ENCODE measurements at places on chromosomes 3 and 15. TPM values are rescaled to one million over a fixed set of nuclear protein-coding genes. Genes with fewer than 3 reads are reported as not detected.

Gene RNU5B-1
- total RNA-seq: not detected

Gene SCAANT1
- total RNA-seq: not detected

Gene SLC28A1
- not detected for total RNA-seq

Gene ISLR2
- total RNA-seq: 0.29 TPM
